Activated CD4-positive, alpha-beta memory T cell treated with anti-CD3 and anti-CD28 coated beads for 36 hours (primary cell): ENCODE measurements at places on chromosomes 1 and 21. TPM values are rescaled to one million over a fixed set of nuclear protein-coding genes. Genes with fewer than 3 reads are reported as not detected.

Gene DENND2D
- 157 TPM for total RNA-seq

Gene DRAM2
- 30.1 TPM for total RNA-seq

Gene CLIC6
- total RNA-seq: 0.10 TPM

Gene RAD54L
- total RNA-seq: 65.0 TPM

Gene PEAR1
- total RNA-seq: not detected

Gene CASQ1
- not detected for total RNA-seq

Gene PLA2G2D
- total RNA-seq: not detected

Gene CRB1
- not detected for total RNA-seq

Gene DNAJC6
- 3.9 TPM for total RNA-seq

Gene LCE6A
- total RNA-seq: not detected

Gene BECN2
- not detected for total RNA-seq

Gene CYP4X1
- not detected for total RNA-seq

Gene LRRC8C
- 40.4 TPM for total RNA-seq

Gene INAVA
- not detected for total RNA-seq

Gene MFN2
- 58.1 TPM for total RNA-seq

Gene SEMA4A
- 75.1 TPM for total RNA-seq

Gene SLC1A7
- total RNA-seq: not detected
